ENCODE measurements at places on chromosomes 3 and 15. TPM values are rescaled to one million over a fixed set of nuclear protein-coding genes. Genes with fewer than 3 reads are reported as not detected.

Gene LRRIQ4
- total RNA-seq: not detected

DNA sequence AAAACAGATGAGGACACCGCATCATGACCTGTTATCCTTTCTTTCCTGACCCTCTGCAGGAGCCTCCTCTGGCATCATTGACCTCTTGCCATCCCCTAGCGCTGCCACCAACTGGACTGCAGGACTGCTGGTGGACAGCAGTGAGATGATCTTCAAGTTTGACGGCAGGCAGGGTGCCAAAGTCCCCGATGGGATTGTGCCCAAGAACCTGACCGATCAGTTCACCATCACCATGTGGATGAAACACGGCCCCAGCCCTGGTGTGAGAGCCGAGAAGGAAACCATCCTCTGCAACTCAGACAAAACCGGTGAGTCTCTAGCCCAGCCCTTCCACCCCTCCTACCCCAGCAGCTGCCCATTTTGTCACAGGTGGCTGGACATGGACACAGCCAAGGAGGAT is 218.4 kb upstream of the TRIM42 start:
- H3K27ac ChIP-seq: no peak overlapping the region
- DNase-seq: no peak
- H3K4me1 ChIP-seq: no peaks in the 10 kb centered on the region
- no peak overlapping the region for H3K4me3 ChIP-seq

DNA sequence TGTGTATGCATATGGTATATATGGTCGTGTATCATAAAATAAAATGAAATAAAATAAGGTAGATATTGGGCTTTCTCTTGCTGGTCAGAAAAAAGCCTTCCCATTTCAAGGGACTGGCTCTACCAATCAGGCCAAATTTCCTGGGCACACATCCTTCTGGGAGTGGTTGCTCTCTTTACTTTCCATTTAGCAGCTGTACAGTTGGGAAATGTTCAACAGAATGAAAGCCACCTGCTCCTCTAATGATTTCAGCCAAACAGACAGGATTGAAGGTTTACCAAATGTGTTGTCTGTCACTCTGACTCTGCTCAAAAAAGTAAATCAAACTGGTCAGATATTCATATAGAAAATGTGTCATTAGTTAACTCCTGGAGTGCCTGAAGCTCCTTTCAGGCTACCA is 380.4 kb downstream of the ROBO2 start:
- DNase-seq: no peak
- H3K4me3 ChIP-seq: no peak overlapping the region
- H3K27ac ChIP-seq: no peak overlapping the region

DNA sequence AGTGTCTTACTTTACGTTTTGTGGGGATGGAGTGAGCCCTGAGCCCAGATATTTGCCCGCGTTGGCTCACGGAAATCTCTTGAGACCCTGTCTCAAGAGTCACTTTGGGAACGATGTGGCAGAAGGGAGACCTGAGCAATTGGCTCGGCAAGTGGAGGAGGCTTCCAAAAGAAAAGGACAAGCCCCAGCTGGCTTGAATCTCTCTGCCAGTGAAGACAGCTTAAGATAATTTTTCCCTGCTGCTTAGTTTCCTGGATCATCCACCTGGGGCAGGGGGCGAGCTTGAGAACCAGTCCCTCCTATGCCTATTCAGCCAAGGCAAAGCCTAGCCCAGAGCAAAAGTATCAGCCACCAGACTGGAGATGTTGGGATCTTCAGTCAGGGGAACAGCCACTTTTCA is 708 bp downstream of the SEC22A start:
- no peaks in the 10 kb centered on the region for H3K36me3 ChIP-seq
- peak overlapping the region; percentile 98 for H3K27ac ChIP-seq
- H3K4me1 ChIP-seq: peaks cover 9% of the 10 kb centered on the region
- H3K4me3 ChIP-seq: peak overlapping the region; percentile 70
- H3K27me3 ChIP-seq: no peaks in the 10 kb centered on the region
- no peak for DNase-seq

- H3K27ac ChIP-seq: no peak overlapping the region
- H3K4me3 ChIP-seq: no peak overlapping the region
- H3K27me3 ChIP-seq: no peaks in the 10 kb centered on the region
- H3K4me1 ChIP-seq: no peaks in the 10 kb centered on the region
Measured at GRCh38 chr3:46193436-46193835, 14.7 kb downstream of the CCR1 start.

GRCh38 chr3:150286390-150287147 is 121.5 kb upstream of the TSC22D2 start:
- no peaks in the 10 kb centered on the region for H3K27me3 ChIP-seq
- no peak overlapping the region for H3K27ac ChIP-seq
- H3K4me1 ChIP-seq: no peaks in the 10 kb centered on the region
- DNase-seq: no peak
- no peaks in the 10 kb centered on the region for H3K36me3 ChIP-seq

DNA sequence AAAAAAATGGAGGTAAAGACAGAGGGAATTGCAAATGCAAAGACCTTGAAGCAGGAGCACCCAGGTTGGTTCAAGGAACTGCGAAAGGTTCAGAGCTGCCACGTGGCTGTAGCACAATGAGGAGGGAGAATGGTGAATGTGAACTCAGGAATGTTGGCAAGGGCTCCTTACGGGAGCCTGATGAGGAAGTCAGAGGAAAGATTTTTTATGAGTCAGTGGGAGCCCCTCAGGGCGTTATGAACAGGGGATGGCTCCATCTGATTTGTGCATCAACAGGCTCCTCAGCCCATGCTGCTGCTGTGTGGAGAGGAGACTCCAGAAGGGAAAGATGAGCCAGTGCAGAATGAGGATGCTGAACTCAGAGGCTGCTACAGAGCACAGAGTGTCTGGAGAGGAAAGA is 194.4 kb downstream of the ARRDC4 start:
- DNase-seq: no peak
- H3K4me1 ChIP-seq: peaks cover under 1% of the 10 kb centered on the region
- H3K27ac ChIP-seq: no peak overlapping the region
- no peaks in the 10 kb centered on the region for H3K27me3 ChIP-seq
